Activated T-cell treated with anti-CD3 and anti-CD28 coated beads, Interleukin-2, amount 50 U/mL, for 1 hour (primary cell): ENCODE measurements at places on chromosomes 1 and 21.

DNA sequence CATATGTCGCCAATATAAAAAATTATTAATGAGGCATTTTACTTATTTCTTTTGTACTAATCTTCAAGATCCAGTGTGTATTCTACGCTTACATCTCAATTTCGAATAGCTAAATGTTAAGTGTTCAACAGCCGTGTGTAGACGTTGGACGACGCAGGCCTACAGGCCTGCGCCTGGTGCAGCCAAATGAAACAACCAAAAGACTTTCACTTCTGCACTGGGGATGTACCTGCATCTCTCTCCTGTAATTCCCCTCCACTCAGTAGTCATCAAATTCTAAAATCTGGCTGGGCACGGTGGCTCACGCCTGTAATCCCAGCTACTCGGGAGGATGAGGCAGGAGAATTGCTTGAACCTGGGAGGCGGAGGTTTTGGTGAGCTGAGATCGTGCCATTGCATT, 76.8 kb upstream of the HNRNPU start:
- DNase-seq = no peak

GRCh38 chr1:14715802-14716201, 117.3 kb downstream of the KAZN start:
- DNase-seq = no peak

- DNase-seq = no peak
Measured at GRCh38 chr1:151871284-151872030, 17.9 kb upstream of the THEM5 start.

GRCh38 chr1:159881622-159882526, 18.1 kb downstream of the CFAP45 start:
- DNase-seq = peak; percentile 47

- DNase-seq = peak; percentile 8
Measured at GRCh38 chr1:228000416-228000815, 6.4 kb upstream of the WNT3A start.

DNA sequence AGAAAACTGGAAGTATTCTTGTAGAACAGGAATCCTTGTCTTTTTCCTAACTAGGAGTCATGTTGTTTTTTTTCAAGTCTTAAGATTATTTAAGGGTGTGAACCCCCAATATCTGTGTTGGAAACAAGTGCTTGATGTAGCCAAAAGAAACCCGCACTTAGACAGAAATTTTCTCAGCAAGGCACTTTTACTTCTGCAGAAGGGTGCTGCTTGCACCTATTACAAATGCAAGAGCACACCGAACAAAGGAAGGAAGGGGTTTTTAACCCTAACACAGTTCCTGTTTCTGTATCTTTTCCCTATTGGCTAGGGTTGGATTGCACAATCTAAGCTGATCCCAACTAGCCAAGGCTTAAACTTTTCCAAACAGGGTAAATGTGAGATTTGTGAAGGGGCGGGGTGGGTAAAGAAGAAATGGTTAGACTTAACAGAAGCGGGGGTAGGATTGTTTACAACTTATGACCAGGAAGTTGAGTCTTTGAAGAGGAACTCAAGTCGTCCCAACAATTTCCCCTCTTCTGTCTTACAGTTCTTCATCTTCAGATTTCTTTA, 75.1 kb downstream of the ZFYVE9 start:
- no peak for DNase-seq

DNA sequence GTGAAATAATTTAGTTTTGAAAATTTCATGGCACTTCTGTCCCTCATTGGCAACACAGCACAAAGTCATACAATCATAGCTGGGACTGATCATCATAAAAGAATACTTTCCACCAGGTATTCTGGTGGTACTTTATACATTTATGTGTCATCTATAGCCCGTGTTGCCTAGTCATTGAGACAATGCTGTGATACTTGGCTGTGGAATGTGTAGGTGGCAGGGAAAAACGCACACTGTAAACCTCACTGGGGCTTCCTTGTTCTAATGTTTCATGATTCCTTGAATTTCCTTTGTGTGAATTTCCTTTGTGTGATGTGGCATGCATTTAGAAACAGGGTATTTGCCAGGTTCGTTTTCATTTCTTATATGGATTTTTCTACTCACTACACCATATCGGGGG, 118.3 kb downstream of the FMN2 start:
- no peak for DNase-seq

GRCh38 chr1:168567007-168567406, 9.4 kb upstream of the XCL1 start:
- DNase-seq = no peak

- DNase-seq = no peak
Measured at GRCh38 chr1:24336075-24336474, 16.9 kb downstream of the GRHL3 start.
